ENCODE measurements at places on chromosomes 11 and 22.

DNA sequence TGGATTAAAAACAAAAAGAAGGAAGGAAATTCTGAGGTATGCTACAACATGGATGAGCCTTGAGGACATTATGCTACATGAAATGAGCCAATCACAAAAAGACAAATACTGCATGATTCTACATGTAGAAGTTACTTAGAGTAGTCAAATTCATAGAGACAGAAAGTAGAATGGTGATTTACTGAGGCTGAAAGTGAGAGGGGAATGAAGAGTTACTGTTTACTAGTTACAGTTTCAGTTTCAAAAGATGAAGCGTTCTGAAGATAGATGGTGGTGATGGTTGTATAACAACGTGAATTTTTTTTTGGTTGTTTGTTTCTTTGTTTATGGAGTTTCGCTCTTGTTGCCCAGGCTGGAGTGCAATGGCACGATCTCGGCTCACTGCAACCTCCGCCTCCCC, 9.5 kb downstream of the OR5P2 start:
- no peak for DNase-seq

DNA sequence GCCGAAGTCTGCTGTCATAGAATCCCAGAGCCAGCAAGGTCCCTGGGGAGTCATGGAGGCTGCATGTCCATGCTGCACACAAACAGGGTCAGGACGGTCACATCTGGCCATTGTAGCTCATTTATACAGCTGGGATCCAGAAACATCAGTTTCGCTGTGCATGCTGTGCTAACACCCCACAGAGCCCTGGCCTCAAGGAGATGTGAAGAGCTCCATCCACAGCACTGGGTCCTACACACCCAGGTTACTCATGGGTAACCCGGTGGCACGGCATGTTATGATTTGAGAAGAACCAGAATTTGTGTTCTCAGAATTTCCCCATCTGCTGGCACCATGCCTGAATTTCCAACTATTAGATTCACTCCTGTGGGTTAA, 146.3 kb upstream of the ARHGAP20 start:
- DNase-seq = no peak

DNA sequence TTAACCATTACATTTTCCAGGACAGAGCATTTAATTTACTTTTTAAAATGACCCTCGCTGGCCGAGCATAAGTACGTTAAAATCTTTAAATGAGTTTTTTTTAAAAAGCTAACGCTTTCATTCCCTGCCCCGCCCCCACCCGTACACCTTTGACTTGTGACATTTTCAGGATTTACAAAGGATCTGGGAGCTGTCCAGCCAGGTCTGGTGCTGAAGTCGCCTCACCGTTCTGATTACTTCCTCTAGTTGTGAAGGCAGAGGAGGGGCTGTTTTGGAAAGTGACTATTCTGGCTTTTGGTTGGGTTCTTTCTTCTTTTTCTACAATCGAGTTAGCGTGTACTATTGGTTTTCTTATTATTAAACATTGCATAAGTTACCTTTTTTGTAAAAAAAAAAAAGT, 2.9 kb downstream of the C11orf87 start:
- DNase-seq = no peak

GRCh38 chr22:45680932-45681700, 9.5 kb downstream of the ATXN10 start:
- no peak for DNase-seq

DNA sequence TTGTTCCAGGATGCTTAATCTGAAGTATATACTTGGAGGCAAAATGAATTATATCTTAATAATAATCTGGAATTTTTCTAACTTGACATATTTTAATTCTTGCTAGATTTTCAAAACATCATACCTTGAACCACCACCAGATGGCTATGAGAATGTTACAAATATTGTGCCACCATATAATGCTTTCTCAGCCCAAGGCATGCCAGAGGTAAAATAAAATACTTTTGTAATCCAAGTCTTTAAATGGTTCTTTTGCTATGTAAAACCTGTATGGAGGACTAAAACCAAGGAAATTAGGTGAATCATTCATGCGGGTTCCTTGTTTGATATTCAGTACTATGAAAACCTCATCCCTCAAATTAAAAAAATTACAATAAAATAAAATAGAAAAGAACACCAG, 14.4 kb downstream of the NAALAD2 start:
- no peak for DNase-seq

GRCh38 chr22:19065929-19066328, 56.3 kb downstream of the DGCR2 start:
- no peak for DNase-seq
